ENCODE measurements at places on chromosomes 12 and 14. TPM values are rescaled to one million over a fixed set of nuclear protein-coding genes. Genes with fewer than 3 reads are reported as not detected.

L2HGDH gene
- total RNA-seq, result 11.9 TPM

PLEK2 gene
- 32.9 TPM for total RNA-seq

C1QL4 gene
- 6.0 TPM for total RNA-seq

RIN3 gene
- 25.1 TPM for total RNA-seq

METAP2 gene
- total RNA-seq, result 130 TPM

KRT80 gene
- total RNA-seq, result 71.0 TPM

RERGL gene
- total RNA-seq, result not detected

HHIPL1 gene
- total RNA-seq, result 0.17 TPM

NKX2-1 gene
- 0.04 TPM for total RNA-seq

P3H3 gene
- 24.8 TPM for total RNA-seq

INHBC gene
- total RNA-seq, result not detected

RAB15 gene
- total RNA-seq, result 19.1 TPM

MANSC4 gene
- total RNA-seq, result not detected

LALBA gene
- total RNA-seq, result not detected

ENDOU gene
- not detected for total RNA-seq

NTF3 gene
- not detected for total RNA-seq

SMIM41 gene
- not detected for total RNA-seq

MUCL1 gene
- total RNA-seq, result not detected

HEBP1 gene
- total RNA-seq, result 58.2 TPM

SYNJ2BP gene
- 10.4 TPM for total RNA-seq

KRT2 gene
- not detected for total RNA-seq

PLCZ1 gene
- not detected for total RNA-seq

GPR68 gene
- total RNA-seq, result 0.06 TPM

CLMN gene
- total RNA-seq, result 5.4 TPM

AVPR1A gene
- total RNA-seq, result 0.02 TPM

CMA1 gene
- not detected for total RNA-seq

MSI1 gene
- 1.3 TPM for total RNA-seq

PRR4 gene
- 3.1 TPM for total RNA-seq

P2RX2 gene
- not detected for total RNA-seq

WDR89 gene
- total RNA-seq, result 11.5 TPM

CFAP54 gene
- total RNA-seq, result 1.5 TPM

HOXC4 gene
- total RNA-seq, result 4.3 TPM

TNFRSF1A gene
- 331 TPM for total RNA-seq

NEUROD4 gene
- total RNA-seq, result not detected

CCND2 gene
- total RNA-seq, result not detected

IQSEC3 gene
- total RNA-seq, result 0.01 TPM

CPSF2 gene
- 40.4 TPM for total RNA-seq

C3AR1 gene
- not detected for total RNA-seq

DLGAP5 gene
- 38.1 TPM for total RNA-seq

DPPA3 gene
- total RNA-seq, result not detected

GALNT9 gene
- total RNA-seq, result 7.5 TPM

ASB8 gene
- total RNA-seq, result 15.5 TPM

C12orf54 gene
- not detected for total RNA-seq

ACOT6 gene
- total RNA-seq, result not detected

OAS1 gene
- 61.1 TPM for total RNA-seq

SUOX gene
- 7.8 TPM for total RNA-seq

TAS2R7 gene
- total RNA-seq, result not detected

ARMH4 gene
- total RNA-seq, result 0.50 TPM

IL23A gene
- total RNA-seq, result 0.84 TPM

SLCO1B1 gene
- 0.49 TPM for total RNA-seq

CARMIL3 gene
- total RNA-seq, result 0.47 TPM

CELA1 gene
- not detected for total RNA-seq

CPNE6 gene
- total RNA-seq, result not detected

Measured in A549 treated with DMSO at 1 μM for 4 hours (cell line).